ENCODE measurements at places on chromosomes 2 and 18.

DNA sequence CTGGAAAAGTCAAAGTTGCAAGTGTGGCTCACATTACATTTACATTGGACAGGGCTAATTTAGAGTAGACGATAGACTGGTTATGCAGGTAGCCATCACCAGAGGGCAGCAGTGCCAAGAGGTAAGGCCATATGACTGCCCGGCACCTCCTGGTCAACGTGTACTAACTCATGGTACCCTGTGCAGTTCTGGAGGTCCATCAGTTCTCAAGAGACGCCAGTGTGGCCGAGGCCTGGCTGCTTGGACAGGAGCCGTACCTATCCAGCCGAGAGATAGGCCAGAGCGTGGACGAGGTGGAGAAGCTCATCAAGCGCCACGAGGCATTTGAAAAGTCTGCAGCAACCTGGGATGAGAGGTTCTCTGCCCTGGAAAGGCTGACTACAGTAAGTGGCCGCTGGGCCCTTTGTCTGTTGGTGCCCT is 65.8 kb upstream of the EML6 start:
- peak; percentile 33 for DNase-seq

DNA sequence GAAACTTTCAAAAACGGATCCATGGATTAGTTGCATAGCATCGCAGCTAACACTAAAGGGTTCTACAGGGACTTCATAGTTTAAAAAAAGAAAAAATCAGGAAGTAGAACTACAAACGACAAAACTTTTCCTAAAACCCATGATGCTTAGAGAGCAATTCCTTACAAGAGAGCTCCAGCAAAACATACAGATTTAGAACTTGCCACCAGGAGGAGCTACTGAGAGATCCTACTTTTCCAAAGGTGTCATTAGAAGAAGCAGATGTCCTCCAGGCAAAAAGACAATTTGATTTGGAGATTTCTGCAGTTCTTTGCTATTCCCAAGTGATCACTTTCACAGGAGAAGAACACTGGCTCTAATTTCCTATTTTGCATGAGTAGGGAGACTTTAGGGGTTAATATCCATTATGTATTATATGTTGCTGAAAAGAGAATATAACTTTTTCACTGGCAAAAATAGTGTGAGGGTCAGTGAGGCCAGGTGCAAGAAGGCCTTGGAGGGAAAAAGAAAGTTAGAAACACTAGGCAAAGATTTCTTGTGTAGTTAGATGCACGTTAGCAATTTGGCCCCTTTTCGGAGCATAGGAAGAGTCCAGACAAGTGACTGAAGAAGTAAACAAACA is 436.2 kb downstream of the SUCLG1 start:
- DNase-seq, result peak; percentile 32

GRCh38 chr2:95159690-95160449 is at the start of gene ZNF514:
TSS of gene ZNF514 (minus strand) at chr2:95159848. CDS start at chr2:95153253, 6,595 bp downstream.
- DNase-seq, result peak; percentile 33

DNA sequence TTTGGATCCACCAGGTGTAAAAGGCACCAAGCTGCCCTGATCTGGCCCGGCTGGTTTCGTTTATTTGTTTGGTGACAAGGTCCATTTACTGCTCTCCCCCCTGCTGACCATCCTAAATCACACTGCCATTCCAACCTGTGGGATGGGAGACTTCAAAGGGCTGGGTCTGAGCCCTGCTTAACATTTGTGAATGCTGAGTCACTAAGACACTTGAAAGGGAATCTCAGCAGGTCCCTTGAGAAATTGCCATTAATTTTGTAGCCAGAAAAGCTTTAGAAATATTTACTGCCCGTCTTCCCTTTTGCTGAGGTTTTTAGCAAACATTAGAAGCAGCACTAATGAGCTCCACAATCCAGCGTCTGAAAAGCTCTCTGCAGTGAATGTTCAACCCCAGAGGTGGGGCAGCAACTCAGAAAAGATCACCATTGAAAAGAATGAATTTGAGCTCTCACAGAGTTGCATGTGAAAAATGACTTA is 133.8 kb downstream of the ARL4C start:
- DNase-seq, result peak; percentile 83

GRCh38 chr2:101500180-101500579 is 25.3 kb upstream of the RFX8 start:
- DNase-seq, result no peak

GRCh38 chr2:198371329-198371728 is 566.9 kb downstream of the PLCL1 start:
- no peak for DNase-seq

- DNase-seq, result no peak
Observed at GRCh38 chr2:235587202-235587601, 93.4 kb downstream of the AGAP1 start.

- peak; percentile 33 for DNase-seq
Observed at GRCh38 chr2:70088598-70089219, 1.4 kb downstream of the PCBP1 start.

- peak; percentile 53 for DNase-seq
Observed at GRCh38 chr2:105438104-105438929, 39.5 kb upstream of the FHL2 start.

DNA sequence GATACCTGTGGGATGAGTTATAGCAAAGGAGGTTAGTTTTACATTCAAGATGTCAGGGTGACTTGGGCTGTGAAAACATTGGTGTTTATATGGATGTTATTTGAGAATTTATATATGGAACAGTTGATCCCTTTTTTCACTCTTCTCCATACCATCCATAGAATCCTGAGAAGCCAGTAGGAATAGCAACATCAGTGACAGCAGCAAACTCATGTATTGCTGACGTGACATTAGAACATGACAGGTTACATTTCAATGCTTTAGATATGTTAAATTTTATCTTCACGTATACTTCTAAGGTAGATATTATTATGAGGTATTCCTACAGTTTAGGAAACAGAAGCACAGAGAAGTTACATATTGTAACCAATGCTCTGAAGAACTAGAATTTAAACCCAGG is 745.2 kb upstream of the GCFC2 start:
- DNase-seq, result no peak

DNA sequence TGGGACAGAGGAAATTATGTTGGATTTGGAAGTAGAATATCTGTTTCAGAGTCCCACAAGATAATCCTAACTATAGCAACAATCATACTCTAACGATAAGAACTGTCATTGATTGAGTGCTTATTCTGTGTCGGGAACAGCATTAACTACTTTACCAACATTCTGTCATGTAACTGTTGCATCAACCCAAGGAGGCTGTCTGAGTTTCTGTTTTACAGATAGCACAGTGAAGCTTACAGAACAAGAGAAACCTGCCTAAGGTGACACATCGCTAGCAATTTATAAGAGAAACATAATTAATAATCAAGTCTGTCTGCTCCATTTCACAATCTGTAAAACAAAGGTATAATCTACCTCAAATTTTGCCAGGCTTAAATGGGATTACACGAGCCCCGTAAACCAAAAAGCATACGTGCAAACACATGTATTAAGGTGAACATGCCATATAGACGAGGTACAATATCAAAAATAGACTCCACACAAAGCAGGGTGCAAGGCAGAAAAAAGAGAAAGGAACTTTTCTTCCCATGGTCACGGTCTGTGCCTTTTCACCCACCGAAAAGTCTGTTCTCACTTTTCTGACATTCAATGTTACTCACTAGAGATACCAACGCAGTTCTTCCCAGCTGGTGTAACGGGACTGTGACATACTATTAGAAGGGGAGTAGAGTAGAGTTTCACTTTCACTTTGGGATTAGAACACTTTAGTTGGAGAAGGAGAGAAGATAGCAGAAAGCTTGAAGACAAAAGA is 37.2 kb upstream of the SLC8A1 start:
- DNase-seq, result no peak

- no peak for DNase-seq
Observed at GRCh38 chr2:222715742-222716141, 44.3 kb downstream of the MOGAT1 start.

DNA sequence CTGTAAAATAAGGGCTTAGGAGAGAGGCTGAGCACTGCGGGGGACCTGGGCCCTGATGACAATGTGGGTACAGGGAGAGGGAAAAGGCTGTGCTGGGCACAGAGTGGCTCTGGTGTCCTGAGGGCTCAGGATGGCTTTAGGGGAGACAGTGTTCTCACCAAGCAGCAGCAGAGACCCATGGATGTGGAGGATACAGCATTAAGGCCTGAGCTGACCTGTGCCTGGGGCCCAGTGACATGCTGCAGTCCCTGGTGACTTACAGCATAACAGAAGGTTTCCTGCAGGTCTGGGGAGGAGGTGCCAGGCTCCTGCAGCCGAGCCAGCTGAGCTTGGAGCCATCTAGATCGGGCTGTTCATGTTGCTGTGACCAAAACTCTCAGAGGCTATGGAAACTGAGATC is 191.3 kb upstream of the SMAD2 start:
- DNase-seq, result no peak

- DNase-seq, result peak; percentile 20
Observed at GRCh38 chr2:10254373-10255188, 48.1 kb upstream of the HPCAL1 start.

- no peak for DNase-seq
Observed at GRCh38 chr2:32743480-32744236, 115.8 kb downstream of the TTC27 start.

- no peak for DNase-seq
Observed at GRCh38 chr2:75491129-75491753, 69.5 kb downstream of the EVA1A start.

- DNase-seq, result no peak
Observed at GRCh38 chr2:226679389-226680065, 120.1 kb downstream of the IRS1 start.

GRCh38 chr2:64311948-64312621 is 141.9 kb upstream of the LGALSL start:
- DNase-seq, result peak; percentile 67

DNA sequence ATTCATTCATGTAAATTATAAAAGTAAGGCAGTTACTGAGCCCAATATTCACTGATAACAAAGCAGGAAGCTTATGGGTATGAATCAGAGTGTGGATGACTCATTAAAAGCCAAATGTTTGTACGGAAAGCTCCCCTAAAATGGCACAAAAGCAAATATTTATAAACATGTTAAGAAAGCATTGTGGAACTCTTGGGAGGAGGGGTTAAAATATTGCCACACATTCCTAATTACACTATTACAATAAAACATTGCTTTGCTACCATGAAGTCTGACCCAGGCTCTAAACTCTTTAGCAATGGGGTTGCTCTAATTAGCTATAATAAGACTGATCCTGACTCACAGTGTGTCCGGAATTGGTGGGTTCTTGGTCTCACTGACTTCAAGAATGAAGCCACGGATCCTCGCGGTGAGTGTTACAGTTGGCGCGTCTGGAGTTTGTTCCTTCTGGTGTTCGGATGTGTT is 110.9 kb downstream of the NAB1 start:
- DNase-seq, result no peak

DNA sequence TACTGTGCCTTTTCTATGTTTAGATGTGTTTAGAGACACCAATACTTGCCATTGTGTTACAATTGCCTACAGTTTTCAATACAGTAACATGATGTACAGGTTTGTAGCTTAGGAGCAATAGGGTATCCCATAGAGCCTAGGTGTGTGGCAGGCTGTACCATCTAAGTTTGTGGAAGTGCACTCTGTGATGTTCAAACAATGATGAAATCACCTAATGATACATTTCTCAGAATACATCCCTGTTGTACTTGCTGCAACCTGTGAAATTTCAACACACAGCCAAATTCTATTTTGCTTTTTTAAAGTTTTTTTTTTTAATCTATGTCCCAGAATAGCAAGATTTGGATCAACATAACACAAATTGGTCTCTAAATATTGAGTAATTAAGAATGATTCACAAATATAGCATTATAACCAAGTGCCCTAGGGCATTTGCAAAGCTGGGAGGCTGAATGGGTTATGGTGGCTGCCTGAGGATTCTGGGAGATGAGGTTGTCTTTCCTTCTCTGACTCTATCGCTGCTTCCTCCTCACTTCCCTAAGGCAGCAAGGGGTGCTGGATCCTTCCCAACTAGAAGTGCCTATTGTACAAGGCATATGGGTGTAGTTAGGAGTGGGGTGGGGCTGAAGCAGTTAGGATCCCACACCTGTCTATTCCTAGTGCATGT is 78.3 kb downstream of the SKA1 start:
- DNase-seq, result no peak
